Stimulated activated CD8-positive, alpha-beta memory T cell treated with anti-CD3 and anti-CD28 coated beads, Interleukin-12 subunit alpha, Interleukin-12 subunit beta, amount 100 ng/mL, for 4 hours (primary cell): ENCODE measurements at places on chromosomes 1 and 21.

- DNase-seq = no peak
Observed at GRCh38 chr21:14054682-14055081, 156.1 kb downstream of the LIPI start.

DNA sequence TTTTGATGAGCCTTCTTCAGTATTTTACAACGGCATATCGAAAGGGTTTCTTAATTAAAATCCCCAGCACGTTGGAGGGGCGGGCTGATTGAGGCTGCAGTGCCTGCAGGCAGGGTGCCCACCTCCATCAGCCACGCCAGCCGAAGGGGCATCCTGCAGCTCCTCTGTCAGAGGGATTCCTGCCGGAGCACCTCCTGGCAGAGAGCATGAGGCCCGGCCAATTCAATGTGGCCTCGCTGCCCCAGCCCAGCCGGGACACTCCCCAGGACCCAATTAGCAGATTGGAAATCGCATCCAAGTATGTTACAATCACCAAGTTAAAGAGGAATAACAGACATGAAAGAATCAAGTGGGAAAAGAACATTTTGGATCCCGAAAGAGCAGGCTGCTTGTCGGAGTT, 216.6 kb downstream of the ST6GALNAC3 start:
- no peak for DNase-seq

GRCh38 chr1:154347961-154348360, 22.6 kb downstream of the ATP8B2 start:
- no peak for DNase-seq

GRCh38 chr1:61362351-61362750, 280.0 kb downstream of the NFIA start:
- no peak for DNase-seq

GRCh38 chr1:77847621-77848080, 40.8 kb upstream of the NEXN start:
- no peak for DNase-seq

- DNase-seq = no peak
Observed at GRCh38 chr1:206429421-206429820, 40.9 kb upstream of the IKBKE start.

DNA sequence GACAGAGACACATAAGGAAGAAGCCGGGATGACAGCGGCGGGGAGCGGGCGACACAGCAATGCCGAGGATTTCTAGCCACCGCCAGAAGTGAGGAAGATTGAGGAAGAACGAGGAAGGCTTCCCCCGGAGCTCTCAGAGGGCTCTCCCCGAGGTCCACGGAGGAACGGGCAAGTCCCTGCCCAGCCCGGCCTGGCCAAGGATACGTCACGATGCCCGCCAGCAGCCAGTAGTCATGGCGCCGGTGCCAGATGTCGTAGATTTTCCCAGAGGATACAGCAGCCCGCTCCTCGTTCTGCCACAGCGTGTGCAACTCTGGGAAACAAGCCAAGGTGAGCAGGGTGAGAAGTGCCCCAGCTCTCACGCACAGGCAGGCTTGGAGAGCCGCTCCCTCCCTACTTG, 65.9 kb downstream of the KCNAB2 start:
- no peak for DNase-seq

GRCh38 chr1:155479205-155479604, 83.4 kb downstream of the ASH1L start:
- no peak for DNase-seq

DNA sequence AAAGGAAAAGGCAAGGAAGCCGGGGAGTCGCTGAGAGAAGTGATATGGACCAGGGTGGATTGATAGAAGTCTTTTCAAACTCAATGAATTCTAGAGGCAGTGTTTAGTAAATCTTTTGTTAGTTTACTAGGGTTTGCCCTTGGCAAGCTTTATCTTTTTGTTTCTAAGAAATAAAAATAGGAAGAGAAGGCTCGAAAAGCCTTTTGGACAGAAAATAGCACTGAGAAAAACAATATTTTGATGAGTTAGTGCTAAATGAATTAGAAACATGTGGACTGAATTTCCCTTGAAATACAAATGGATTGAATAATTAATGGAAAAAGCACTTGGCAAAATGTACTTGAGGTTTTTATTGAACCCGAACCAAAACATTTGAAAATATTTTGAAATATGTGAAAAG, 121.8 kb upstream of the SPAG17 start:
- DNase-seq = no peak

DNA sequence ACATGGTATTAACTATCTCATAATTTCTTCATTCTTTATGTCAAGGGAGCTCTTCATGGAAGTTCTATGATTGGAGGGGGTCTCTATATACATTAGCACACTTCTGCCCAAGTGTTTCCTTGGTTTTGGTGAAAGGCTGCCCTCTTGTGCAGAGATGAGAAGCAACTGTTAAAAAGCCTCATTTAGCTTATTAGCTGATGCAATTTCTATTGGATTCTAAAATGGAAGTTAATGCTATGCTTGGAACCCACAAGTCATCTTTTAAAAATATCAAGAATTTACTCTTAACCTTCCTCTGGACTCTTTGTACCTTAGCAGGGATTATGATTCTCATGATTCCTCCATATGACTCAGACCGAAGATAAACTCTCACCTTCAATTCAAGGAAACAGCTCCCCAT, 328.9 kb downstream of the PTBP2 start:
- DNase-seq = no peak

- no peak for DNase-seq
Observed at GRCh38 chr1:206824331-206824730, 41.1 kb upstream of the IL20 start.

DNA sequence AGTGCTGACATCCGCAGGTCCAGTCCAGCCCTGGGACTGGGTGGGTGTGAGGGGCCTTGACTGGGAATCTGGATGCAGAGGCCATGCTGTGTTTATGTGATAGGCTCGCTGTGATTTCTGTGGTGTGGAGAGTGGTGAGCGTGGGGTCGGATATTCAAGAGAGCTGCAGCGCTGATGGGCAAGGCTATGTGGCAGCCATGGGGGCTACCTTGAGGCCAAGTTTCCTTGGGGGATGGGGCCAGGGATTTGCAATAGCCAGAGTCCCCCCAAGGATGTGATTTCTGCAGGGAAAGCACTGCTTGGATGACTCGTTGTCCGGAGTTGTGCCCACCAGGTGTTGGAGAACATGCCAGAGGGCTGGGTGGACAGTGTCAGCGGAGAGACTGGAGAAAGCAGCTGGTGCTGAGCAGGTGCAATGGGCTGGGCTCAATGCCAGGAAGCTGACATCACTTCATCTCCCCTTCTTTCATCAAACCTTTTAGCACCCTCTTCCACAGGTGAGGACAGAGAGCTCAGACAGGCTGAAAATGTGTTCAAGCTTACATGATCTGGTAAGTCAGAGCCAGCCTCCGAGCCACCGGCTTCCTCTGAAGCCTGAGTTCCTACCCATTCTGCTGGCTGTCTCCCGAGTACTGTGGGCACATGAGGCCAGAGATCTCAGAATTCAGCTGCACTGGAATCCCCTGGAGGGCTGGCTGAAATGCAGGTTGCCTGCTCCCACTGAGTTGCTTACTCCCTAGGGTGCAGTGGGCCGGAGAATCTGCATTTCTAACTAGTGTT, 132.9 kb downstream of the RHOU start:
- DNase-seq = no peak

DNA sequence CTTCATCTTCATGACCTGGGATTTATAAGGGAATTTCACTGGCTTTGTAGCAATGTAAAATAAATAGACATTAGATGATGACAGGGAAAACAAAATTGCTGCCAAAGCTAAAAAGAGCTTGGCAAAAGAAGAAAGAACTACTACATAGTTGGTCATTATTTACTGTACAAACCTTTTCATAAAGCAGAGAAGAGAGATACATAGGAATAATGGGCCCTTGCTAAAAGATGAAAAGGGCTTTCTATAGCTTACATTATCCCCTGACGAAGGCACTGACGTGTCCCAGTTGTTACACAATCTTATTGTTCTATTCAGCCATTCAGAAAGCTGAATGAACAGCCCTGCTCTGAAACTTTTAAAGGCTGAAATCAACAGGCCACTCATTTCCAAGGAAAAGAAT, 57.1 kb downstream of the ZC3H11B start:
- no peak for DNase-seq

- no peak for DNase-seq
Observed at GRCh38 chr1:64476251-64476952, 6.5 kb downstream of the CACHD1 start.

DNA sequence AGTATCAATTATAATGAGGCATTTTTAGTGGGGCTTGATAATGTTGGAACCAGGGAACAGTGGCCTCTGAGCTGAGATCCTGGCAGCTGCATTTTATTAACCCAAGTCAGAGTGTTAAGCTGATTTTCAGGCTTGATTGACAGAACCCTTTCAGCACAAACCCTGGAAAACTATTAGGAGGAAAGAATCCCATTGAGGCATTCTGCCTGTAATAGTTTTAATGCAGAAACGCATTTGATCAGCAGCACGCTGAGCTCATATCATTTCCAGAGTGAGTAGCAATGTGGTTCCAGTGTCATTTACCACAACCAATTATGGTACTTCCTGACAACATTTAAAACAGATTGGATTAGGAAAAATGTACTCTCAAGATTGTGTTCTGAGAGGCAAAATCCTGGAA, 78.3 kb upstream of the BARHL2 start:
- no peak for DNase-seq

- no peak for DNase-seq
Observed at GRCh38 chr1:110176299-110176956, 26.1 kb downstream of the SLC6A17 start.

DNA sequence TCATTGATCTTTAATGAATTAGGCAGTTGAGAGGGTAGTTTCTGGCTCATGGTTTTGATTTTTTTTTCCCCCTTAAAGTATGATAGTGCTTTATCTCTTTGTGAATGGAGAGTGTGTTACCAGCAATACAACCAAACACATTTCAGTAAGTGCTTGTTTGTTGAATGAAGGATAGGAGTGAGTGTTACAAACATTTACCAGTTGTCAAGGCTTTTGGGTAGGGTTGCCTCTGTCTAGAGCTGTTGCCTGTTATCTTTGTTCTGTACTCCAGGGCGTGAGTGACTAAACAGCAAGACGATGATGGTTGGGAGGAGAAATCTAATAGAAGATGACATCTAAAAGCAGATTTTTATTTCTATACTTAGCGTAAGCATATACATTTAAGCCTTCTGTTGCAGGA, 21.5 kb downstream of the MAP3K7CL start:
- DNase-seq = no peak

- DNase-seq = no peak
Observed at GRCh38 chr1:181807251-181807650, 254.3 kb downstream of the ZNF648 start.

- DNase-seq = no peak
Observed at GRCh38 chr1:94949681-94950661, 23.1 kb upstream of the CNN3 start.

DNA sequence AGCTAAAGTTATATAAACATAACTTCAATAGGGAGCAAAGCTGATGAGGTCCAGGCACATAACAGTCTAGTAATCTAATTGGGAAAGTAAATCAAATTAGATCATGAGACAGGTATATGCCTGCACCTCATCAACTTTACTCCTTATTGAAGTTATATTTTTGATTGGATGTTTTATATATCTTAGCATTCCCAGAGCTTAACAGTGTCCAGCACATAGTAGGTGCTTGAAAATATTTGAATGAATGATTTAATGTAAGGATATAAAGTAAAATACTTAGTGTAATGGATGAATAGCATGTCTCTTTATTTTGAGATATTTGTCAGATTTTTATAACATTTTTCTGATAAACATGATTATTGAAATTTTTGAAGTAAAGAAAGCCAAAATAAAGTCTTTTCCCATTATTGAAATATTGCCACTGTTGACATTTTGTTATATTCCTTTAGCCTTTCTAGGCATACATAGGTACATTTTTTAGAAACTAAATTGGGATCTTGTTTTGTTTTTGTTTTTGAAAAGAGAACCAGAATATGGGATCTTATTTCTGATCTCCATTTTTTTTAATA, 2.8 kb downstream of the CDC7 start:
- DNase-seq = no peak

DNA sequence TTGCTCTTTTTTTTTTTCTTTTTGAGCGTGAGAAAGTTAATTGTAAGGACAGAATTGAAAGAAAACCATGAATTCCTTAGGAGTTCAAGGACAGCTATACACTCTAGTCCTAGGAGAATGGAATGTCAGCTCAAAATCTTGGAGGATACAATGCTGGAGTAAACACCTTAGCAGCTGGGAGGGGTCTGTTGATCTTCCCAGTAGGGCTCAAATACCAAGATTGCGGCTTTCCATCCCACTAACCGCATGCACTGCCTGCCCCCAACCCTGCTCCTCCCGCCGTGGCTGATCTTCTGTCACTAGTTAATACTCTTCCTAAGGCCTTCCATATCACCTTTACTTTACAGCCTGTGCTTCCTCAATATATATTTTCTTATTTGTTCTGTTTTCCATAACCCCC, 2.6 kb upstream of the PDC start:
- DNase-seq = no peak

- no peak for DNase-seq
Observed at GRCh38 chr1:201376464-201377374, 761 bp downstream of the TNNT2 start.

DNA sequence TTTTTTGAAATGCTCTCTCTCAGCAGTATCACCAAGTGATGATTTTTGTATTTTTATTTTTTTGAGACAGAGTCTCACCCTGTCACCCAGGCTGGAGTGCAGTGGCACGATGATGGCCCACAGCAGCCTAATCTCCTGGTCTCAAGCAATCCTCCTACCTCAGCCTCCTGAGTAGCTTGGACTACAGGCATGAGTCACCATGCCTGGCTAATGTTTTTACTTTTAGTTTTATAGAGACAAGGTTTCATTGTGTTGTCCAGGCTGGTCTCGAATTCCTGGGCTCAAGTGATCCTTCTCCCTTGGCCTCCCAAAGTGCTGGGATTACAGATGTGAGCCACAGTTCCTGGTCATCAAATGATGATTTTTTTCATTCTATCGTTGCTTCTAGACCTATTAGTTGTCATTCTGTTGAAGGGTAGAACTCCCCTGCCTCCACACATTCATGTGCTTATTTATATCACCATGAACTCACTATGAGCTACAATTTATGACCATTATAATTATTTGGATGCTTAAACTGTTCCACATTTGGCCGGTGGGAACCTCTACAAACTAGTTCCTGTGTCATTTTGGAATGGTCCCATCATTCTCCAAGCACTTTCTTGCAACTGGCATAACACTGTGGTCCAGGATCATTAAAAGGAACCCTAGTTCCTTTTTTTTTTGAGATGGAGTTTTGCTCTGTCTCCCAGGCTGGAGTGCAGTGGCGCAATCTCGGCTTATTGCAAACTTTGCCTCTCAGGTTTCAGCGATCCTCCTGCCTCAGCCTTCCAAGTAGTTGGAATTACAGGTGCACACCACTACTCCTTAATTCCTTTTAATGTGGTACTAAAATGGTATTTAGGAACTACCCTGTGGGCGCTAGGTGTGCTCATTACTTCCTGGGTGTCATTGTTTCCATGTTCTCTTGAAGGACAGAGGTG, 20.2 kb upstream of the TOR3A start:
- no peak for DNase-seq

GRCh38 chr21:37136261-37136660, 63.2 kb downstream of the TTC3 start:
- DNase-seq = no peak

DNA sequence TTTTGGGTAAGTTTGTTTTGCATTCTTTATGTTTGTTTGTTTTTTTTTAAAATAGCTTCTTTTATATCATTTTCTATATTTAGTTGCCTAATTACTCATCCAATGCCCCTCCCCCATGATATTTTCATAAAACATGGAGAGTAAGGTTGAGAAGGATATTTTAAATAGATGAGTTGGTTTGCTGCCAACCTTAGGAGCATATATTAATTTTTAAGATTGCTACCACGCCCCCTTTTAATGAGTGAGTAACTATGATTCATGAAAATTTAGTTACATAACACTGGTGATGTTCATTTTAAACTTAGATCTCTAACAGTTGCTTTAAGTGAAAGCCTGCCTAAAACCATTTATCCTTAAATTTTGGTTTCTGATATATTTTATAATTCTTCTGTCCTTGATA, 18.7 kb downstream of the TMEM50A start:
- DNase-seq = no peak
